ENCODE measurements at places on chromosomes 1 and 21.

GRCh38 chr1:235254721-235255120, 73.3 kb downstream of the ARID4B start:
- DNase-seq: no peak

- DNase-seq: no peak
Measured at GRCh38 chr1:13492711-13493110, 21.1 kb downstream of the LRRC38 start.

DNA sequence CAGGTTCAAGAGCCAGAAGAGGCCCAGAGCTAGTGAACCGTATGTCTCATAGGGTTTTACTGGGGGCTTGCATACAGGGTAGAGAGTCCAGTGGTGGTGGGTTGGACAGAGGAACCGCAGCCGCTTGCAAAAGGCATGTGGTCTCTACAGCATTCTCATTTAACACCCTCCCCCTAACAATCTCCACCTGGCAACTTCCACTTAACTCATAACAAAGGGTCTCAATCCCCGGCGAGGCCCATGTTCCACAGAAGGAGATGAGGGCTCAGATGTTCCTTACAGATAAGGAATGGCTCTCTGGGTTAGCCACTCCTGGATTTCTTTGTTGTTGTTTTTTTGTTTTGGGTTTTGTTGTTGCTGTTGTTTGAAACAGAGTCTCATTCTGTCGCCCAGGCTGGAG, 106.1 kb downstream of the APP start:
- DNase-seq: no peak

GRCh38 chr1:206510371-206510770, 3.0 kb downstream of the RASSF5 start:
- DNase-seq: no peak

DNA sequence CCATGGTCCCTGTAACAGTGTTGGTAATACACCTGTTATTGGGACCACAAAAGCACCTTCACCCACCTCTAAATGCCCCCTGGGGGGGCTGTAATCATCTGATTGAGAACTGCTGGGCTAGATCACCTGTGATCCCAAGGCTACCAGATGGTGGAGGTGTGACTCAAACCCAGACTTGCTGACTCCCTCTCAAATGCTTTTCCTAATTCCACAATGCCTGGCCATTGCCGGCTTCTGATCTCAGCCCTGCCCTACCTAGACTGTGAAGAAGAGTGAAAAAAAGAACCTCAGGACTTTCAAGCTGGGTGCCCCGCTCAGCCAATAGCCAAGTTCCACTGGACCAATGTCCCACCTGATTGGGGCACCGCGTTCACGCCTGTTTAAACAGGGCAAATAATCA, 9.6 kb downstream of the TMEM9 start:
- DNase-seq: no peak

DNA sequence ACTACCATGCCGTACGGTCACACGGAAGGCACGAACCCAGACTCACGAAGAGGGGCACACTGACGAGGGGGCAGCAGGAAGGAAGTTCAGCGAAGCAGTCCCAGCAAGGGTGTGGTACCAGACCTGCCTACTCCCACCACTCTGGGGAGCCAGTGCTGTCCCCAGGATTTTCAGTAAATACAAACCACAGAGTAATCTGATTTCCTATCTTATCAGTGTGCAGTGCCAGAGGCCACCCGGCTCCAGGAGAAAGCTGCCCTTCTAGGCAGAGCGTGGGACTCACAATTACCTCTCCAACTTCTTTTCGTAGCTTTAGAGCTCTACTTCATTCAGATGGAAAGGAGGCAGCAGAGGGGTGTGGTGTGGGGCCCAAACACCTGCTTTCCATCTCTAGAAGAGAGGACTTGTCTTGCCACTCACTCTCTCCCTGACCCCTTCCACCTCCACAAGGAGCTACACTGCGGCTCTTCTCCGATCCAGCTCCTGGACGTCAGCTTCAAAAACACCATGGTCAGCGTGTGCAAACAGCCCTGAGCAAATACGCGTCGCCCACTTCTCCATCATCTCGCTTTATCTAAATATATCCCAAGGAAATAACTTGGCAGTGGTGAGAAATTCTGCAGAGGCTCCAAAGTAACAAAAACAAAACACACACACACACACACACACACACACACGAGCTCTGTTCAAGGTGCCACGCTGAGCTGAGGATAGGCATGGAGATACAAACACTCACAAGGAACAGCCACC, 98.5 kb downstream of the MRPL37 start:
- DNase-seq: no peak

DNA sequence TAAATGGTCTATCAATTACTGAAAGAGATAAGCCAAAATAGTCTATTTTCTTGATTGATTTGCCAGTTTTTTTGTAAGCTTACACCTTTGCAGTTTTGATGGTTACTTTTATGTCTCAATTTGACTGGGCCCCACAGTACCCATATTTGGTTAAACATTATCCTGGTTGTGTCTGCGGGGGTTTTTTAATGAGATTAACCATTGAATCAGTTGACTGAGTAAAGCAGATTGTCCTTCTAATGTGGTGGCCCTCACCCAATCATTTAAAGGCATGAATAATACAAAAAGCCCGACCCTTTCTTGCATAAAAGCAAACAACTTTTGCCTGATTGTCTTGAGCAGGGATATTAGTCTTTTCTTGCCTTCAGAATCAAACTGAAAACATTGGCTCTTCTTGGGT, 650.0 kb upstream of the RGS18 start:
- DNase-seq: no peak

DNA sequence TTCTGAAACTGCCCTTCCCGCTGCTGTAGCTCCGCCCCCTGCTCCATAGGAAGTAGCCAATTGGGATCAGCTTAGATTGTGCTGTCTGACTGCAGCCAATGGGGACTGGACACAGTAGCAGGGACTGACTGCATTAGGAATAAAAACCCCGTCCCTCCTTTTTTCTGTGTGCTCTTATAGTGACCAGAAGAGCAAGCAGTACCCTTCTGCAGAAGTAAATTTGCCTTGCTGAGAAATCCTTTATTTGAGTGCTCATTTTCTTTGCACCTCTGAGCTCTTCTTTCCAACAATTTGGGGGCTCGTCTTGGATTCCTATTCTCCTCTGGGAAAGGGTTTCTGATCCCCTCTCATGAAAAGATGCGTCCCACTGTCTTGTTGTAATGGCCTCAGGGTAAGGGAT, 16.2 kb downstream of the OR2L13 start:
- DNase-seq: no peak

GRCh38 chr21:38272215-38272614, 15.4 kb downstream of the KCNJ15 start:
- no peak for DNase-seq

GRCh38 chr1:9654834-9655723, 3.5 kb downstream of the PIK3CD start:
- DNase-seq: no peak

DNA sequence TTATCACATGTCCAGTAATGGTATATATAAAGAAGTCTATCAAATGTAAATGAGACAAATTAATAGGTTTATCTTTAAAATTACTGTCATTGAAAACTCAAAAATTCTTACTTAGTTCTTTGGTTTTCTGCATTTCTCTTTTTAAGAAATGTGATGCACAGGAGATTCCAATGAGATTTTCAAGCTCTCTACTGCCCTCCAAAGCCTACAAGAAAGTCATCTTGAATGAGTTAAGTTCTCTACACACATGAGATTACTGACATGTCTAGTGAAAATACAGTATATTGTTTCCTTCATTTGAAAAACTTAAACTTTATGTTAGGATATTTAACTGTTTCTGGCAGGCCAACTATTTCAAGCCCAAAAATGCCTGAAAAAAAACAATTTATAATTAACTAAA, 68.8 kb downstream of the ITGB3BP start:
- no peak for DNase-seq

GRCh38 chr21:29343519-29343918, 44.8 kb downstream of the BACH1 start:
- no peak for DNase-seq

DNA sequence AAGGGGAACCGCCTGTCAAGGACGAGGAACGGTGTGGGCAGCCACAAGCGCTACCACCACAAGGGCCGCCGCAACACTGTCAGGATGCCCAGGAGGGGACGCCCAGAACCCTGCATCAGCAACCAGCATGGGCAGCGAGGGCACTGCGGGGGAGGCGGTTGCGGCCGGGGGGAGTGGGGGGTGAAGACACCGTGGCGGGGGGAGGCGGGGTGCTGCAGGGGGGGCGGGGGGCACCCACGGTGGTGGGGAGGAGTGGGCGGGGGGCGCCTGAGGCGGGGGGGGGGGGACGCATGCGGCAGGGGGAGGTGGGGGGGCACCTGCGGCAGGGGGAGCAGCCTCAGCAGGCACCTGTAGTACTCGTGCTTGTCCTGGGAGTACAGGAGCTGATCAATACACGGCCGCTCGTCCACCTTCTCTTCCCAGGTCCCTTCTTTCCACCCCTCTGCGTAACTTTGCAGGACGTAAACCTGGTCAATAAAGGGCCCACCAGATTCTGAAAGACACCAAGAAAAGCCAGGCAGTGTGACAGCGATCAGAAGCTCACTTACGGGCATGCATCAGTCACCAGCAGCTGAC, 4.6 kb downstream of the POFUT2 start:
- DNase-seq: no peak

Measured in fibroblast of skin of left biceps (primary cell).